ENCODE measurements at places on chromosomes 3 and 15. TPM values are rescaled to one million over a fixed set of nuclear protein-coding genes. Genes with fewer than 3 reads are reported as not detected.
A peak's percentile ranks its signal among the peaks of the same experiment; 100 is the strongest.

ZNF80 gene
- total RNA-seq: 1.3 TPM

- H3K36me3 ChIP-seq: no peaks in the 10 kb centered on the region
- H3K4me3 ChIP-seq: no peak overlapping the region
- peaks cover 14% of the 10 kb centered on the region for H3K27me3 ChIP-seq
- H3K27ac ChIP-seq: no peak overlapping the region
- peaks cover 8% of the 10 kb centered on the region for H3K4me1 ChIP-seq
These were observed 4.7 kb upstream of the RNF13 start for GRCh38 chr3:149808209-149808829.

- no peak for DNase-seq
- H3K36me3 ChIP-seq: no peaks in the 10 kb centered on the region
- no peaks in the 10 kb centered on the region for H3K4me1 ChIP-seq
- H3K4me3 ChIP-seq: no peak overlapping the region
These were observed 29.7 kb downstream of the EPHB1 start for GRCh38 chr3:134824791-134825190.

SLC7A14 gene
- not detected for total RNA-seq

GRCh38 chr3:71355862-71356261 is 227.7 kb downstream of the FOXP1 start:
- peak overlapping the region; percentile 1 for H3K27ac ChIP-seq
- no peak overlapping the region for H3K4me3 ChIP-seq
- H3K36me3 ChIP-seq: peaks cover 38% of the 10 kb centered on the region
- H3K27me3 ChIP-seq: no peaks in the 10 kb centered on the region
- peaks cover 77% of the 10 kb centered on the region for H3K4me1 ChIP-seq
- DNase-seq: no peak

DNA sequence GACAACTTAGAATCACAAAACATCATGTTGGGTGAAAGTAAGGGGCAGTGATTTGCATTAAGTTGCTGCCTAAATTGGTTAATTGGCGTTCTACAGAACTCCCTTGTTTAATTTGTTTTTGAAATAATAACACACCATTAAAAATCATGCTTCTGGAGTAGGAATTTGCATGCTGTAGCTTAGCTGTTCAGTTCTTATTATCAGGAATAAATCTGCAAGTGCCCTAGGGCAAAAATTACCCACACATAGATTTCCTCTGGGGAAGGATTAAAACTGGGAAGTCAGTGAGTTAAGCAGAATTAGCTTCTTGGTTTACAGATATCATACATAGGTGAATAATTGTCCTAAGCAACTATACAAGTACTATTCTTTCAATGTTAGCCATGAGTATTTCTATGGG is 381.6 kb upstream of the NAALADL2 start:
- H3K27me3 ChIP-seq: no peaks in the 10 kb centered on the region
- no peaks in the 10 kb centered on the region for H3K36me3 ChIP-seq
- no peak overlapping the region for H3K27ac ChIP-seq
- H3K4me3 ChIP-seq: no peak overlapping the region
- no peak for DNase-seq
- H3K4me1 ChIP-seq: no peaks in the 10 kb centered on the region

ACTC1 gene
- total RNA-seq: not detected

PEX5L gene
- total RNA-seq: not detected

DNA sequence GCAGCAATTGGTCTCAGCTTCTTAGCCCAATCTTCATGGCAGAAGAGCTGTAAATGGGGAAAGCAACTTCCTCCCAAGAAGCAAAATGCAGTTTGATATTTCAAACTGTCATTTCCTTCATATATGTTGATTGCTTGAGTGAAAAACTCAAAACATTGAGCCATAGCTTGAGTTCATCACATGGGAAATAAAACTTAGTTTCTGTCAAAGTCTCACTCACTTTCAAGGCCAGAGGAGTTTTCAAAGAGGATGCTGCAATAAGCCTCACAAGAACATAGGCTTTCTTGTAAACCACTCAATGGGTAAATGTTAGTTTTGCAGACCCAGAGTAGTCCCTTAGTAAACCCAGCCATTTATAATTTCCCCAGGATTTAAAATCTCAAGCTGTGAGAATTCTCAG is 29.1 kb upstream of the SUCLG2 start:
- no peaks in the 10 kb centered on the region for H3K27me3 ChIP-seq
- DNase-seq: no peak
- no peak overlapping the region for H3K4me3 ChIP-seq
- H3K36me3 ChIP-seq: peaks cover 12% of the 10 kb centered on the region

GRCh38 chr15:98083203-98083910 is 122.9 kb downstream of the ARRDC4 start:
- no peaks in the 10 kb centered on the region for H3K4me1 ChIP-seq
- H3K27ac ChIP-seq: no peak overlapping the region
- no peaks in the 10 kb centered on the region for H3K36me3 ChIP-seq
- H3K27me3 ChIP-seq: peaks cover 10% of the 10 kb centered on the region
- no peak overlapping the region for H3K4me3 ChIP-seq

DNA sequence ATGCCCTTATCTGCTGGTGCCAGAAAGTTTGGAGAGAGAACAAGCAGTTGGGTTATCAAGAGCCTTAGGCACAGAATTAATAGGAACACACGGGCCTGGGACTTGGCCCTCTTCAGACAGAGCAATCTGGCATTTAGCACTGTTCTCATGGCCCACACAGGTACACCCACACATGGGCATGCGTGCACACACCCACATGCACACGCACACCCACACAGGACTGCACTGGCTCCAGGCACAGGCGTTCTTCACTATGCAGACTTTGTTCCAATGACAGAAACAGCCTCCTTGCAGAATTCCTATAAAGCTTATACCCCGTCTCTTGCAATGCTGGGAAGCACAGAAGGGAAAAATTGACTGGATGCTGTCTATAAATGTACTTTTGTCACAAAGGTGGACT is 36.3 kb downstream of the TMEM44 start:
- no peak overlapping the region for H3K27ac ChIP-seq
- no peaks in the 10 kb centered on the region for H3K27me3 ChIP-seq
- DNase-seq: no peak
- H3K4me3 ChIP-seq: no peak overlapping the region

DNA sequence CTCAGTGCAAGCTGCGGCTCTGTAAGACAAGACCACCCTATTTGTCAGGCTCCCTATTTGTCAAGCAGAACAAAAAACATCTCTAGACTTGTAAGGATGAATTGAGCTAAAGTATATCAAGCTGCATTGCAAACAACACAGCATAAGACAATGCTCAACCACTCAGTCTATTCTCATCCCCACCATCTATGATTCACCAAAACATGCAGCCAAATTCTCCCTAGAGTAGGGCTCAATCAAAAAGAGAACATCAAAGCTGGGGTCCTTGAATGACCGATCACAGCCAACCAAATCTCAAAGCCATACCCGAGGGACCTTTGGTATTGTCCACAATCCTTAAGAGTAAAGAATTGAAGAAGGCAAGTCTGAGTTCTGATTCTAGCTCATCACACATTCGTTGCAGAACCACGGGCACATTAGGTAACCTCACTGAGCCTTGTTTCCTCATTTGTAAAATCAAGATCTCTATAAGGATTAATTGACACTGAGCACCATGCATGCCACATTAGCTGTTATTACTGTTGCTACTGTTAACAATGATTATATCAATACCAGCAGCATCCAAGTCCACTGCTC is 31.2 kb downstream of the RFTN1 start:
- DNase-seq: no peak
- peak overlapping the region; percentile 79 for H3K27ac ChIP-seq
- H3K36me3 ChIP-seq: peaks cover 81% of the 10 kb centered on the region
- peaks cover 68% of the 10 kb centered on the region for H3K4me1 ChIP-seq
- H3K4me3 ChIP-seq: peak overlapping the region; percentile 38
- H3K27me3 ChIP-seq: no peaks in the 10 kb centered on the region

GRCh38 chr3:177443469-177443868 is 246.2 kb upstream of the TBL1XR1 start:
- DNase-seq: no peak
- H3K27ac ChIP-seq: no peak overlapping the region
- peaks cover 6% of the 10 kb centered on the region for H3K4me1 ChIP-seq
- H3K4me3 ChIP-seq: no peak overlapping the region

CDHR4 gene
- 0.37 TPM for total RNA-seq

DNA sequence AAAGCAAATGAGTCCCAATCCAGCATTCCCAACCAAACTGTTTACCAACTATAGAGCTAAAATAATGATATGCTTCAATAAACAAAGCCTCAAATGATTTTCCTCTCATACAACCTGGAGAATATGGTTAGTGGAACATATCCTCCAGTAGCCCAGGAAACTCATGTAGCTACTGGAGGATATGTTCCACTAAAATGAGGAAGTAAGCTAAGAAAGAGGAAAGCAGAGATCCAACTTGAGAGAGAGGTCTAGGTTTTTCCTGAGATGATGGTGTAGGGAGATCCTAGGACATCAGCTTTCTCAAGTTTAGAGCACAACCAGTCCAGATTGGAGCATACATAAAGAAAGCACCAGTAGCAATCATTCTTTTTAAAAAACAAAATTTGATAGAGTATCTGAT is 44.6 kb upstream of the SLC4A7 start:
- DNase-seq: no peak
- no peaks in the 10 kb centered on the region for H3K36me3 ChIP-seq
- no peaks in the 10 kb centered on the region for H3K27me3 ChIP-seq
- H3K4me3 ChIP-seq: no peak overlapping the region
- peaks cover 2% of the 10 kb centered on the region for H3K4me1 ChIP-seq

DNA sequence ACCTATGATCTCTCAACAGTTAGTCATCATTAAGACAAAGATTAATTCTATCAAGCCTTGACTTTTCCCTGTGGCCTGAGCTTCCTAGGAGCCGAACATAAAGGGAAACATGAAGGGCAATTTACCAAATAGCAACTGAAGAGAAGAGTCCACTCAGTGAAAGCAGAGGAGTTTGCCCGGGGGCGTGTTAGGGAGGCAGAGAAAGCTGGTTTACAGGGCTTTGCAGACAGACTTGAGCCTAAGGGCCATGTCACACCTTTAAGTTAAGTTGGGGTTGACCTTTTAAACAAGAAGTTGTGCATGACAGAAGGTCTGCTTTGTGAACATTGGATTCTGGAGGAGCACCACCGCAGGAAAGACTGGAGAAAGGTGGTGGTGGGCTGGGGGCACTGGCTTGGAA is 701.8 kb upstream of the CFAP20DC start:
- no peaks in the 10 kb centered on the region for H3K27me3 ChIP-seq
- no peak for DNase-seq
- H3K27ac ChIP-seq: no peak overlapping the region
- H3K36me3 ChIP-seq: peaks cover 37% of the 10 kb centered on the region
- H3K4me1 ChIP-seq: peaks cover 35% of the 10 kb centered on the region
- no peak overlapping the region for H3K4me3 ChIP-seq

- H3K4me3 ChIP-seq: no peak overlapping the region
- no peak overlapping the region for H3K27ac ChIP-seq
- H3K36me3 ChIP-seq: no peaks in the 10 kb centered on the region
- no peaks in the 10 kb centered on the region for H3K27me3 ChIP-seq
- H3K4me1 ChIP-seq: no peaks in the 10 kb centered on the region
These were observed 8.4 kb downstream of the FAM81A start for GRCh38 chr15:59446232-59446957.

SLC6A20 gene
- total RNA-seq: not detected

EPHA3 gene
- total RNA-seq: 0.12 TPM

DNA sequence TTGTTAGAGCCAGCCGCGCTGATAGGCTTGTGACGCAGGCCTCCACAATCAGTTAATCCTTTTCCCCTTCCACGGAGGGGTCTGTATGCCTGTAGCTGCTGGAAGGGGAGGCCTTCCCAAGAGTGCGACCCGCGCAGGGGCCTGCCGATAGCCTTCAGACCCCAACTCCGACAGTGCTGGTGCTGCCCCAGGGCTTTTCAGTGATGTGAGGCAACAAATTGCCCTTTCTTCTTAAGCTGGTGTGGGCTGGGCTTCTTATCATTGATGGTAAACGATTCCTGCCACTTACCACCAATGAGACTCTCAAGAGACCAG is 143.4 kb downstream of the CHSY1 start:
- no peak overlapping the region for H3K27ac ChIP-seq
- no peak overlapping the region for H3K4me3 ChIP-seq
- H3K36me3 ChIP-seq: no peaks in the 10 kb centered on the region
- H3K4me1 ChIP-seq: no peaks in the 10 kb centered on the region

IMP3 gene
- 134 TPM for total RNA-seq

GRCh38 chr15:57228395-57228794 is 147.9 kb upstream of the CGNL1 start:
- no peak overlapping the region for H3K27ac ChIP-seq
- no peaks in the 10 kb centered on the region for H3K27me3 ChIP-seq
- DNase-seq: no peak
- peaks cover 24% of the 10 kb centered on the region for H3K4me1 ChIP-seq
- peaks cover under 1% of the 10 kb centered on the region for H3K36me3 ChIP-seq
- H3K4me3 ChIP-seq: no peak overlapping the region

GRCh38 chr3:45064512-45065372 is 38.6 kb downstream of the CLEC3B start:
- peak overlapping the region; percentile 65 for H3K27ac ChIP-seq
- H3K4me1 ChIP-seq: peaks cover 26% of the 10 kb centered on the region
- H3K4me3 ChIP-seq: peak overlapping the region; percentile 43
- H3K27me3 ChIP-seq: peaks cover 17% of the 10 kb centered on the region

DNA sequence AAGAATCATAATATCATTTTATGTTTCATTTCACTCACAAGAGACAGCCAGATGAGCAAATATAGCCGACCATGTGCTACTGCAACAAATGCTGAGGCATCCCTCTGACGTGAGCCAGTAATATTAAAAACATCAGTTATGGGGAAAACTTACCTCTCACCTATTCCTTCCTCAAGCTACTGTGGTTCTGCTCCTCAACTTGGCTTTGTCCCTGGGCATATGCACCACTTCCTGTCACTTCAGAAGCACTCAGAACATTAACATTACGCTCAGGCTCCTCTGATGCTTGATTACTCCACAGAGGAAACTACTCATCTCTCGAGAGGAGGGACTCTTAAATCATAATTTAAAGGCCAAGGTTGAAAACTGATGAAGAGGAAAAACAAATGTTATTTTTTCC is 457.0 kb upstream of the ALCAM start:
- no peak overlapping the region for H3K27ac ChIP-seq
- no peak for DNase-seq
- H3K36me3 ChIP-seq: no peaks in the 10 kb centered on the region
- no peak overlapping the region for H3K4me3 ChIP-seq
- H3K4me1 ChIP-seq: no peaks in the 10 kb centered on the region

IRAK2 gene
- 2.6 TPM for total RNA-seq

Measured in activated naive CD8-positive, alpha-beta T cell treated with anti-CD3 and anti-CD28 coated beads for 36 hours (primary cell).